ENCODE measurements at places on chromosomes 5 and 9. TPM values are rescaled to one million over a fixed set of nuclear protein-coding genes. Genes with fewer than 3 reads are reported as not detected.

GRCh38 chr5:177370488-177371119, 12.9 kb downstream of the RGS14 start:
- DNase-seq = peak; percentile 93

DNA sequence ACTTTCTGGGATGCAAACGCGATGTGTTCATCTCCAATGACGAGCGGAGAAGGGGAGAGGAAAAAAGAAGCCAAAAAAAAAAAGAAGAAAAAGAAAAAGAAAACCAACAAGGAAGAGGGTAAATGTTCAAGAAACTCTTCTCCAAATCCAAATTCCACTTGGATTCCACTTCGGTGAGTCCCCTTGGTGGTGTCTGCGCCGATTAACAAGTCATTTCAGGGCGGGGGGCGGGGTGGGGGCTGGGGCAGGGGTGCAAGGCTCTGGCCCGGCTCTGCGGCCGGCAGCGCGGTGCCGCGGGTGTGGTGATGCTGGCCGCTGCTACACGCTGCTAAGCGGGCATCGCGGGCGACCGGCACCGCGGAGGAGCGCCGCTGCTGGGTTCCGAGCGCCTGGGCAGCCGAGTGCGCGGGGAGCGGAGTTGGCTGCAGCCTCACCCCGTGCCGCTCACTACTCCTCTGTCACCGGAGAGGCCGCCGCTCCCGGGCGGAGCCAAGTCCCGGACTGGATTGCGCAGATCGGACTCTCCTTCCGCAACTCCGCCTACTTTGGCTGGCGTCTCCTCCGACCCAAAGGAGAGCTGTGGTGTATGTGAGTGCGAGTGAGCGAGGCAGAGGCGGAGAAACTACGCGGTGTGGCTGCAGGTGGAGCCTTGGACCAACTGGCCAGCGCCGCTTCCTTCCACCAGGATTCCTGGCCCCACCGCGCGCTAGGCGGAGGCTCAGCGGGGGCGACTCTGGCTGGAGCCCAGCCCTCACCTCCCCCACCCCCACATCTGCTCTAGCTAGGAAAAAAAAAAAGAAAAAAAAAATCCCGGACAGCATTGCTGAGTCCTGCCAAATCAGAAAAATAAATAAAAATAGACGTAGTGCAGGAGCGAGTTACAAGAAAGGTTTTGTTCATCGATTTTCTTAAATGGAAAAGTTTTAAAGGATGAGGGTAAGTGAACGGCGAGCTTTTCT, at the start of gene SEMA6A:
Gene SEMA6A, minus strand, starts transcription at position 457 of the 959 bp plus-strand sequence. CDS start 69,879 bp downstream, outside the sequence.
- DNase-seq = peak; percentile 96

- DNase-seq = no peak
Measured at GRCh38 chr5:163917747-163918146, 412.3 kb downstream of the MAT2B start.

- DNase-seq = no peak
Measured at GRCh38 chr9:87991151-87991870, 17.0 kb upstream of the CDK20 start.

GRCh38 chr5:90612919-90613318, 54.3 kb downstream of the ADGRV1 start:
- no peak for DNase-seq

DNA sequence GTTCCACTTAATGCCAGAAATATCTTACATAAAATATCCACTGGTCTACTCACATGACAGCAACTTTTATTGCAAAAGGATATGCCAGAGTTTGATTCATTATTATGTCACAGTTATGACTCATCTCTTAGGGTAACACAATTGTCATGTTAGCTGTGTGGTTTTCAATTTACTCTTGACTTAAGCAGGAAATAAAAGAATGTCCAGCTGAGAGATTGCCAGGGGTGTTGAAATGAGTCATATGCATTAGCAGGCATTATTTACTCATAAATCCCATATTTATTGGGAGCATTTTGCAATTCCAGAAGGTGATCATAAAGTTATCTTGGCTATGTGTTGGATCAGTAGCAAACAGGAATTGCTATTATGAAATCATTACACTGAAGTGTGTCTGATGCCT, 1164.6 kb upstream of the CDH18 start:
- DNase-seq = no peak

- no peak for DNase-seq
Measured at GRCh38 chr9:4738866-4739586, 2.0 kb downstream of the AK3 start.

DNA sequence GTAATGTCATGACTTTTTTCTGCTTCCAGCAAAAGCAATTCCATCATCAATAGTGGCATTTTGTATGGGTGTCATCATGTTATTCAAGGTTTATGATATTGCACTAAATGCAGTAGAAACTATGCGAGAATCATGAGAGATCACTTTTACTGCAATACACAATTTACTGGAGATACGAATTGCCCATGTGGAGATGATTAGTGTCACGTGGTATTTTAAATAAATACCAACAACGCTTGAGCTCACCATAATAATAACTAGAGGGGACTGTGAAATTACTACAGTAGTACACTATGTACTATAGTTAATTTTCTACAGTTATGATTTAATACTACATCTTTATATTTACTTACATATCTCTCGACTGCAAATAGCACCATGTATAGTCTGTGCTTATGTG, 49.7 kb downstream of the FAM174A start:
- DNase-seq = no peak

DNA sequence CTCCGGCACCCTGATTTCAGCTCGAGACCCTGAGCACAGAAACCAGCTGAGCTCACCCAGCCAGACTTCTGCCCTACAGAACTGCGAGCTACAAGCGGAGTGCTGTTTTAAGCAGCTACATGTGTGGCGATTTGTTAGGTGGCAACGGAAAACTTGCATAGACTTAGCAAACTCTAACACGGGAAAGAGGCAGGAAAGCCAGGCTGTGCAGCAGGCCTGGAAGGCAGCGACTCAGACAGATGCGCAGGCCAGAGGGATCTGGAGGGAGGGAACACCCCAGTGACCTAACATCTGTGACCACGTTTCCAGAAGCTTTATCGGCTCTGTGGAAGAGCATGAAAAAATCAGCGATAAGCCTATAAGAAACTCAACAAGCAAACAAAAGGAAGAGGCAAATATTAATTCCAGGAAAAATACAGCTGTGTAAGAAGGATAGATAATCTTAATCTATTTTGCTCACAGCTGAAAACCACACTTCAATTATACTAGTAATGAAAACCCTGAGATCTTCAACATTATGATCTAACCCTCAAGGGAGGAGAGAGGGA, 11.0 kb downstream of the UBAC1 start:
- no peak for DNase-seq

DNA sequence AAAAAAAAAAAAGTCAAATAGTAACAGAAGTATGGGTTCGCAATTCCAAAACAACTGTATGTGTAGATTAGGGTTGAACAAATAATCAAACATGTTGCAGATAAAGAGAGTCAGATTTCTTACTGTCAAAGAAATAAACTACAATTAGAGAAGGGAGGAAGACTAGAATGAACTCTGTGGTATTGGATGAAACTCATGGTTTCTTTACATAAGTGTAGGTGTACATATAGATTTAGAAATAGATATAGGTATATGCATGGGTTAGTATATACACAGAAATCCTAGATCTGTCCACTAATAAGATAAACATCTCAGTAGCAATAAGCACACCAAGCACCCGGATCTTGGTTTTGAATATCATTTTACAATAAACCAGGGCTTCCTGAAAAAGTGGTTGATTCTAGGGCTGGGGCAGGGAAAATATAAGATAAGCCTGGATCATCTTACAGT, 21.3 kb downstream of the DTWD2 start:
- DNase-seq = no peak

GRCh38 chr5:157592594-157592993, 17.0 kb upstream of the ADAM19 start:
- DNase-seq = peak; percentile 65

DNA sequence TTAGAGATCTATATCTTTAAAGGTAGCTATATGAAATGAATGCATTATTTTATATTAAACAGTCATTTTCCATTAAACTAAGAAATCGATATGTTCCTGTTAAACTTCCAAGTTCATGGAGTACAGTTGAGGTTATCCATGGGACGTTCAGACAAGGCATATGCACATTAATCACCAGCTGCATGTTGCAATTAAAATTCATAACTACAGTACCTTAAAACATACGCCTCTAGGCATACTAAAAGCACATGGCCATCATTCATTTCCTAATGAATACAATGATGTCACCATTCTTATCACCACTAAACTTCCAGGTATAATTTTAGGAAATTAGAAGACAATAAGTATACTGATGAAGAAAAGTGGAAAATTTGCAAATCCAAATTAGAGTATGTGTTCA, 174.3 kb downstream of the CDH12 start:
- DNase-seq = no peak

Gene ARSI
- total RNA-seq = not detected

Gene AK6
- 31.0 TPM for total RNA-seq

Gene ADGRD2
- total RNA-seq = not detected

Measured in Peyer's patch (tissue), 4 donors.